ENCODE measurements at places on chromosomes 7 and 10.

DNA sequence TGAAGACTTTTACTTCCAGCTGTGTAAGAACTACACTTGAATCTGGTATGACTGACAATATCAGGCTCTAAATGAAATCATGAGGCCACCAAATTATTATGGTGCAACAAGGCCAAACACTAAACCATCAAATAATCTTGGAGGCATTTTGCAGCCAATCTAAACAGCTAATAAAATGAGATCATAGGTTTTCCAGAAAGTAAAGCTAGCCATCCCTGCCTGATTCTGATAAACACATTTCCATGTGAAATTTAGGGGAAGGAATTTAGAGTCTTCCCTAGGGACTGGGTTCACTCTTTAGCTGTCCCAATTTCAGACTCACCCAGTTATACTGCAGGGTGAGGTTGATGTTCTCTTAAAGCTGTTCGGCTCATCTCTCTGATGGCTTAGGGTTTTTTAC is 190.3 kb upstream of the TMEM196 start:
- no peak for DNase-seq

GRCh38 chr7:20284003-20284770 is 46.5 kb upstream of the ITGB8 start:
- no peak for DNase-seq

DNA sequence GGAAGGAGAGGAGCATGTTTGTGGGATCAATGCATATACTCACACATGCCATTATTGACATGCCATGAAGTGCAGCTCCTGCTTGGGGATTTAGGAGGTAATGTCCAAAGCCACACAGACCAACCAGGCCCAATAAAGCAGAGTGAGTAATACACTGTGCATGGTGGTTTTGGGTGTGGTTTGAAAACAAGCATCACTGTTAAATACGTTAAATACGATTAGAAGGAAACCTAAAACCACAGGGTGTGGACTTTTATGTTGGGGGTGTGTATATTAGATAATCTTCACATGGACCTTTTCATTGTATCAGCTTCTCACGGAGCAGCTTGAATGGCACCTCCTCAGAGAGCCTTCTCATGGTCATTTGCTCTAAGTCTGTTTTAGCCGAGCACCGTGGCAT is 10.4 kb upstream of the EIF3A start:
- DNase-seq: no peak

DNA sequence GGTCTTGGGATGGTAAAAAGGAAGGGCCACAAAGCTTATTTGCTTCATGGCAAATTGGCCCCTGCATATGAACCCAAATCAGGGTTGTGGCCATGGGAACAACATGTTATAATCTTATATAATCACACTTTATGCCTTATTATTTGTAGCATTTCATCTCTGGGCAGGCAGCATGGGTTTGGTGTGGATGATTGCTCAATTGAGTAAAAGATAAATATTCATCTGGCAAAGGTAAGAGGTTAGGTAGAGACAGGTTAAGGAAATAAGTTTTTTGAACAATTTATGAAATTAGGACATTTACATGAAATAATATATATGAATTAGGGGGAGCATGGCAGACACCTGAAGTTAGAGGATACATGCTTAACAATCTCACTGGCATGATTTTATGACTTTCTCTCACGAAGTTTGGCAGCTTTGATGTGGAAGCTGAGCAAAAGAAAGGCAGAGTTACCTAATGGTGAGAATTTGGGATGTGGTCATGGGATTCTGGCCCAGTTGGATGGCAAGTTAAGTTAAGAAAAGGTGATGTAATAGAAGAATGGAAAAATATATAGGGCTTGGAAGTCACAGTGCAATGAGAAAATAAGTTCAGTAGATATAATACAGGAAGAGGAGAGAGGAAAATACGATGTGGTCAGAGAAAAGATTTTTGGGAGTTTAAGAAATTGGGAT is 88.1 kb upstream of the FAM3C start:
- DNase-seq: no peak

- no peak for DNase-seq
Measured at GRCh38 chr10:125000366-125001312, 58.7 kb downstream of the ZRANB1 start.

GRCh38 chr7:139426258-139427028 is 57.0 kb downstream of the KLRG2 start:
- no peak for DNase-seq

DNA sequence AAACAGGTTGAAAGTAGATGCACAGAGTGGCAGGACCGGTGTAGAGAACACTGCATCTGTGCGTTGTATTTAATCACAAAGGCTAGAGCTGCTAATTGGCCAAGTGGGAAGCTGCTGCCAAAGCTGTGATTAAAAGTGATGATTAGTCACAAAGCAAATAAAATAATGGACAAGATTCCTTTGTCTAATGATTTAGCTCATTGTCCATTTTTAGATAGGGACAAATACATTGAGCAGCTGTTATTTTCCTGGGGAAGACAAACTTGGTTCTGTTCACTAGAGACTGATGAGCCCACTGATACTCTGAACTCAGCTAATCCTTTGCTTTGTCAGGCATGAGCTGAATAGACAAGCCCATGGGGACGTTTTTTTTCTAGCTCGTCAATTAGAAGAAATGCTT is 19.7 kb downstream of the UBE3C start:
- DNase-seq: no peak

- no peak for DNase-seq
Measured at GRCh38 chr7:43137811-43138210, 25.4 kb downstream of the HECW1 start.

- no peak for DNase-seq
Measured at GRCh38 chr10:14541379-14541778, 210.7 kb upstream of the FRMD4A start.

- DNase-seq: no peak
Measured at GRCh38 chr10:117339578-117339977, 35.7 kb downstream of the PDZD8 start.

DNA sequence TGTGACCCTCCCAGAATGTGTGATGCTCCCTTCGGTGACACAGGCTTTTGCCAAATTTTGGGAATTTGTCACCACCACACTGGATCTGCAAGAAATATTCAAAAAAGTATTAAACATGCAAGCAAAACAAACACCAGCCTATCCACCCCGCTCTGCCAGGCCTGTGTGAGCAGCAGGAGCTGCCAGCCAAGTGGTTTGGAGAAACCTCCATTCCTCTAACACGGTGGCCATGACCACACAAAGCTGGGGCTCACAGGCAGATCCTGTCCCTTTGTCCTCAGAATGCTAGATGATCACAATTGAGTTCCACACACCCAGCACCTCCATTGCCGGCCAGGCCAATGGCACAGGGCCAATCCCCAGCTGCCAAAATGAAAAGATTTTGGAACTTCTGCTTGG is 261.9 kb upstream of the PPP2R2D start:
- DNase-seq: no peak

GRCh38 chr7:149126662-149127266 is 640 bp upstream of the ZNF425 start:
- no peak for DNase-seq

DNA sequence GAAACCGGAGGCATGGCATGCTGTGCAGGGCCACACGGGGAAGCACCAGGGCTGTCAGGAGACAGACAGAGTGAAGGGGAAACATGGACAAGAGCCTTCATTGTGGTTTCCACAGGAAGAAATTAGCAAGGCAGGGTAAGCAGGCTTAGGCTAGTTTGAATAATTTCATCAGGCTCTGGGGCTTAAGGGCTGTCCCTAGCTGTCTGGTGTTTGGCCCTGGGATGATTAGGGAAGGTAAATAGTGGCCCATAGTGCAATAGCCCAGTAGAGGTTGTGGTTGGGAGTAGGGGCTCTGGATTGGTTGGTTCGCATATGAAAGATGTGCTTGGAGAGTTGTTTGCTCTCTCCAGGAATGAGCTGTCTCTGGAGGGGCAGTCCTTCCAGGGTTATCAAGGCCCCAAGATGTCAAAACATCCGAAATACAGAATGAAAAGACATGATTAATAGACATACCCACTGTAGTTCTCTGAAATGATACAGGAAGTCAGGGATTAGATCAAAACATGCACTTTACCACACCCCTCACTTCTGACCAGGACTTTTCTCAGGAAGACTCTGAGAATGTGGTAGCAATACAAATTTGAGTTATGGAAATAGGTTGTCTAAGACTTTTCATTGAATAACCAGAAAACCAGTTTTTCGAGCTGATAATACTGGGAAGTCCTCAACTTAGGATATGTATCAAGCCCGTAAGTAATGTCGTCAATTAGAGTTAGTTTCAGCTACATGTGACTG is 224.9 kb upstream of the NFE2L3 start:
- DNase-seq: no peak

DNA sequence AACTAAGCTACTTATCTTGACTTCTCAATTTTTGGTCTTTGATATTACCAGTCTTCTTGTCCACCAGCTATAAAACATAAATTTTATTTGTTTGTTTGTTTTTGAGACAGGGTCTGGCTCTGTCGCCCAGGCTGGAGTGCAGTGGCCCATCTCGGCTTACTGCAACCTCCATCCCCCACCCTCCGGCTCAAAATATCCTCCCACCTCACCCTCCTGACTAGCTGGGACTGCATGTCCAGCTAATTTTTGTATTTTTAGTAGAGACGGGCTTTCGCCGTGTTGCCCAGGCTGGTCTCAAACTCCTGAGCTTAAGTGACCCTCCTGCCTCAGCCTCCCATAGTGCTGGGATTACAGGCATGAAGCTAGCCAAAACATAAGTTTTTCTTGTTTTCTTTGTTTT is 7.5 kb downstream of the MARCHF5 start:
- no peak for DNase-seq

- no peak for DNase-seq
Measured at GRCh38 chr10:17831341-17831740, 22.2 kb downstream of the MRC1 start.

DNA sequence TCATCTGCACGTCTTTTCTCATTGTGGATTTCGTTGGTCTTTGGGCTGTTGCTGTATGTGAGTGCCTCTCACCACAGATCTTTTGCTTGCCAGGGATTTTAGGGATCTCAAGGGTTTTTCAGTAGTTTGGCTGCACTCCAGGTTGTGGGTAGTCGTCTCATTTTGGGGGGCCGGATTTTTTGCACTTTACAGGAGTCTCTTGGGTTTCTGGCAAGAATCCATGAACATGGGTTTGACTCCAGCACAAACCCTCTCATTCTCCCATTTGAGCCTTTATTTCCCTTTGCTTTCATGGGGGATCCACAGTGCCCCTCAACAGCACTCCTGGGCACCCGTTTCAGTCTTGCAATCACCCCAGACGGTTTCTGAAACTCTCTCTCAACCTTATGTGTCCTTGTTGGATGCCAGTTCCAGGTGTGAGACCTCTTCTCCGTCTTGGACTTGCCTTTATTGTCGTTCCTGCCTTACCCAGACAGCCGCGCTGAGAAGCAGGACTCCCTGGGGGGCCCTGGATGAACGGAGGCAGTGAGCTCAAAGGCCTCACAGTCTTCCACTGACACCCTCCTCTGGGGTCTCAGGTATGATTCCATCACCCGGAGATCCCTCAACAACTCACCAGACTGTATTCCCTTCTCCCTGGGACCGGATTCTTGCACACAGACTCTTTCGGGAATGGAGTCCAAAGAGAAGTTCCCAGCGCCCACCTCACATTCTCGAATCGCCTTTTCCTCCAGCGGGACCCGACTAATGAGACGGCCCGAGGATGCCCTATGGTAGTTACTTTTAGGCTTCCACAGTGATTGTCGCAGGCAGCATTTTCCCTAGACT is 18.8 kb upstream of the ZNF273 start:
- no peak for DNase-seq

DNA sequence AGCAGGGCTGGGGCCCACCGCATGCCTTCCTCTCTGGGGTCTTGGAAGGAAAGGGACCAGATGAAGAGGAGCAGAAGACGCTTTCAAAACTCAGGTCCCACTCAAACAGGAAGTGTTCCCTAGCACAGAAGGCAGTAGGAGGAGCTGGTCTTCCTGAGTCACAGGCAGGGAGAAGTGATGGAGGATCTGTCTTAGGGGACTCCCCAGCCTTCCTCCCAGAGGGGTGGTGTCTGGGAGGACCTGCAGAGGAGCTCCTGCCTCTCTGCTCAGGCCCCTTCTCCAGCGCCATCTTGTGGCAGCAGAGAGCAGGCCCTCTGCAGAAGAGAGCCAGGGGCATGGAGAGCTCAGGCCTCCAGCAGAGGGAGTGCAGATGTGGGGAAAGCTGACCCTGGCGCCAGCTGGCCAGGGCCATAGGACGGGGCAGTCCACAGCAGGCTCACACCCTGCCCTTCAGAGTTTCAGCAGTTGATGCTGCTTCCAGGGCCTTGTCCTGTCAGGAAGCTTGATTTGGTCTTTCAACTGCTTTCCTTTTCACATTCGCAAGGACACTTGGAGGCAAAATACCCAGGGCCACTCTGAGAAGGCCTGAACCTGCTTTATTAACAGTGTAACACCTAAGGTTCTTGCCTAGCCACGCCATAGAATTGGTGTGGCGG is 62.2 kb upstream of the TARP start:
- no peak for DNase-seq

GRCh38 chr7:30321089-30321881 is 36.9 kb downstream of the ZNRF2 start:
- DNase-seq: no peak

GRCh38 chr10:89468191-89468965 is 54.0 kb downstream of the IFIT5 start:
- DNase-seq: no peak

DNA sequence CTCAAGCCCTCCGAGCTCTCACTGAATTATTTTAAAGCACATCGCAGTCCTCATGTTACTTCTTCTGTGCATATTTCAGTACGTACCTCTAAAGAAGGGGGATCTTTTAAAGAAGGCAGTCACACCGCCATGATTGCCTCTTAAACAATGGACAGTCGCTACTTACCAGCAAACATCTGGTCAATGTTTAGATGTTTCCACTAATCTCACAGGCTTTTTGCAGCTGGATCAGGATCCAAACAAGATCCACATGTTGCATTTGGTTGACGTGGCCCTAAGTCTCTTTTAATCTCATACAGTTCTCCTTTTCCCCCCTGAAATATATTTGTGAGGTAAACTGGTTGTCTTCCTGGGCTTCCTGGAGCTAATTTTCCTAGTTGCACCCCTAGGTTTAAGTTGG is 50.0 kb downstream of the PRF1 start:
- no peak for DNase-seq

Measured in stimulated activated CD8-positive, alpha-beta memory T cell treated with anti-CD3 and anti-CD28 coated beads, Interleukin-7, amount 100 ng/mL, for 24 hours (primary cell).